ENCODE measurements at places on chromosomes 11 and 22. TPM values are rescaled to one million over a fixed set of nuclear protein-coding genes. Genes with fewer than 3 reads are reported as not detected.

The ZNRD2 gene
- total RNA-seq: 37.9 TPM

DNA sequence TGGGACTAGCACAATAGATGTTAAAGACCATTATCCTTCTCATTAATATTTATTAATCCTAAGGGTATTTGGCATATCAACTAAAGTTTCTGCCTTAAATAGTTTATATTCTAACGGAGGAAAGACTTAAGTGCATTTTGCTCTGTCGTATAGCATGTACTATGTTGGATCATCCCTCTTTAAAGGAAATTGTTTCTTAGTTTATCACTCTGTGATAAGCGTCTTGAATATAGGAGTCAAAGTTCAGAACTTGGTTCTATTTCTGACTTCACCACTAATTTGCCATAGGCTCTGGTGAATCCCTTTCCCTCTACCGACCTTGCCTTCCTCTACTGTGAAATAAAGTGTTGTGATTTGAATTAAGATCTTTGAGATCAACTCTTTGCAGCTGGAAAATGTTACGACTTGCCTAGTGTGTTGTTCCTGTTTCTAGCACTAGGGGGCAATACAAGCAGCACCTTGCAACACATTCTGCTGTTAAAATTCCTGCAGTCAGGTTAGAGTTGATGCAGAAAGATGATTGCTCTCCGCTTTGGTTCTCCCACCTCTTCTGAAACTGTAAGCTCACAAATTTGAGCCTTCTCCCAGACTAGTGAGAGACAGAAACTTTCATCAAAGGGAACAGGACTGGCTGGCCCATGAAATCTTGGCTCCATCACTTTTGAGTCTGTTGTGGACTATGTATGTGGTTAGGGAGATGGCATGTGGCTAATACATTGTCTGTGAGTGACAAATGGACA is 27.8 kb upstream of the ZNRF3 start:
- no peaks in the 10 kb centered on the region for H3K4me1 ChIP-seq
- no peak overlapping the region for H3K4me3 ChIP-seq
- H3K36me3 ChIP-seq: no peaks in the 10 kb centered on the region
- no peaks in the 10 kb centered on the region for H3K27me3 ChIP-seq
- no peak overlapping the region for H3K27ac ChIP-seq

DNA sequence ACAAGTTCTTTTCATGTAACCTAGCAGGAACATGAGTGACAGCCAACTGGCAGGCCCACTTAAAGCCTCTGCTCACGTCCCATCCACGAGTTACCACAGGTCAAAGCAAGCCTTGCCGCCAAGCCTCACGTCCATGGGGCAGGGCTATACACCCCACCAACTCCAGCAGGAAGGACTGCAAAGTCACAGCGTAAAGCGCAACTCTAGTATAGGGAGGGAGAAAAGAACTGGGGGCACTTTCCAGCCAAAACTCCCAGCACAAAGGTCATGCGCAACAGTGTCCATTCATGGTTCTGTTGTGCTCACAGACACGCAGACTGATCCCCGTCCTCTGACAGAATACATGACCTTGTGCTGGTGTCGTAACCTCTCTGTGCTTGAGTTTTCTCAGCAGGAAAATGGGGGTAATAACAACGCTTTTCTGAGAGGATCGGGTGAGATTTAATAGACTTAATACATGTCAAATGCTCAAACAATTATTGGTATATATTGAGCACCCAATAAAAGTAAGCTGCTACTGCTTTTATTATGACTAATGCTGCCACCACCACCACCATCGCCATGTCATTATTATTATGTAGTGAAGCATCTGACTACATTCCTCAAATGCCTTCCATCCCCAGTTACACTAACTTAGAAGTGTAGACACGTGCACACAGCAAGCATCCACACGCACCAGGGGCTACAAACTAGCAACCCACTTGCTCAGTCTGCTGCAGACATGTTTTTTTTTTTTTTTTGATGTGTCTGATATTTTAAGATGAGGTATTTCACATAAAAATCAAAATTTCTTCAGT is 104.4 kb upstream of the PARVA start:
- H3K27ac ChIP-seq: no peak overlapping the region
- DNase-seq: no peak
- peaks cover 10% of the 10 kb centered on the region for H3K27me3 ChIP-seq

DNA sequence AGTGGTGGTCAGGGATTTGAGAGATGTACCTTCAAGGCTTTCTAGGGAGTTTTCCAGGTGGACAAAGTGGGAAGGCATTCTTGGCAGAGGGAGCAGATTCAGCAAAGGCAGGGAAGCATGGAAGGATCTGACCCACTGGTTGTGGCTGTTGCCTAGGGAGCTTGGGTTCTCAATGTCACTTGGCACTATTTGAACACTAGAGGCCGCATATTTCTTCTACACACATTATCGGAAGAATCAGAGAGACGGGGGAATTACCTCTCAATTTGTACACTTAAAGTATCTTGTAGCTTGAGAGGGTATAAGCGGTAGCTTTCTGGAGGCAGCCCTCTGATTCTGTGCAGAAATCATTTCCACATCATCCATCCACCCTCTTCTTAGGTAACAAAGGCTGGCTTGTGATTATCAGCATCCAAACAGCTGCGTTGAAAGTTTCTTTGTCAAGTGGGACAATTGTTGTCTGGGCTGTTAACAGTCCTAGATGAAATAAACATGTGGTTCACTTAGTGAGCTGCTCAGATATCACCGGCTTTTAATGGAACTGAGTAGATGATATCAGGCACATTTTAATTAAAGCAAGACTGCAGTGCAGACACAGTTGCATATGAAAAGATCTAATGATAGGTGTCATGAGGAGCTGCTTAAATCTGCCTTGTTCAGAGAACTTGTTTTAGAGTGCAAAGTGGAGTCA is 2.6 kb downstream of the NELL1 start:
- no peaks in the 10 kb centered on the region for H3K36me3 ChIP-seq
- H3K4me3 ChIP-seq: no peak overlapping the region
- peaks cover 12% of the 10 kb centered on the region for H3K4me1 ChIP-seq
- H3K27me3 ChIP-seq: peaks cover 32% of the 10 kb centered on the region

DNA sequence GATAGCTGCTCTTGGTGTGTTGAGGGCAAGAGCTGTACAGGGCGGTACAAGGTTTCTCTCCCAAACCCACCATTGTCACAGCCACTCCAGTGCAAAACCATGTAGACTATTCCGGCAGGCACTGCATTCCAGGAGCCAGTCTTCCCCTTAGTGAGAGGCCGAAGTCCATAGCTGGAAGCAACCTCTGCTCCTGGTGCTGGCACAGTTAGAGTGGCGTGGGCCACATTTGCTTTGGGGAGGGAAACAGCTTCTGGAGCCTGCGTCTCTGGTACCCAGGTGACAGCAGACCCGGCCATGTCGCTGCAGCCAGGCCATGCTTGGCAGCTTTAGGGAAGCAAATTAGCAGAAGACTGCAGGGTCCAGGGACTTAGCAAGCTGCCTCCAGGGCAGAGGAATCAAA is 788.0 kb downstream of the BRD1 start:
- no peak for DNase-seq
- peaks cover 10% of the 10 kb centered on the region for H3K27me3 ChIP-seq
- H3K27ac ChIP-seq: no peak overlapping the region
- H3K4me3 ChIP-seq: no peak overlapping the region
- no peaks in the 10 kb centered on the region for H3K4me1 ChIP-seq

DNA sequence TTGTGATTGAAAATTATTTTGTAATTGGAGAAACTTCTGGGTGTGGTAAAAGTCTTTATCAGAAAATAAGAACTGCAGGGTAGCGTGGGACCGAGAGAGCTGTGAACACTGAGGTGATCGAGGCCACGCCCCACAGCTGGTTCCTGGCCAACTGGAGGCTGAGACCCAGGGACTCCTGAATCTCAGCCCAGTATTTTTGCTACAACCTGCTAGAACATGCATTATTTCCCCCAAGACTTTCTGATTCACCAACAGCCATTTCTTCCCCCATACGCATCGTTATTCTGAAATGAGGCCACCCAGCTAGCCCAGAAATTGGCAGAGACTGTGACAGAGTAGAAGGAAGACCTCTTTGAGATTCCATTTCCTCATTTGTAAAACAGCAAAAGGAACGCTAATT is 3.4 kb upstream of the FGF19 start:
- peaks cover 7% of the 10 kb centered on the region for H3K27me3 ChIP-seq
- DNase-seq: no peak
- peaks cover 5% of the 10 kb centered on the region for H3K4me1 ChIP-seq

DNA sequence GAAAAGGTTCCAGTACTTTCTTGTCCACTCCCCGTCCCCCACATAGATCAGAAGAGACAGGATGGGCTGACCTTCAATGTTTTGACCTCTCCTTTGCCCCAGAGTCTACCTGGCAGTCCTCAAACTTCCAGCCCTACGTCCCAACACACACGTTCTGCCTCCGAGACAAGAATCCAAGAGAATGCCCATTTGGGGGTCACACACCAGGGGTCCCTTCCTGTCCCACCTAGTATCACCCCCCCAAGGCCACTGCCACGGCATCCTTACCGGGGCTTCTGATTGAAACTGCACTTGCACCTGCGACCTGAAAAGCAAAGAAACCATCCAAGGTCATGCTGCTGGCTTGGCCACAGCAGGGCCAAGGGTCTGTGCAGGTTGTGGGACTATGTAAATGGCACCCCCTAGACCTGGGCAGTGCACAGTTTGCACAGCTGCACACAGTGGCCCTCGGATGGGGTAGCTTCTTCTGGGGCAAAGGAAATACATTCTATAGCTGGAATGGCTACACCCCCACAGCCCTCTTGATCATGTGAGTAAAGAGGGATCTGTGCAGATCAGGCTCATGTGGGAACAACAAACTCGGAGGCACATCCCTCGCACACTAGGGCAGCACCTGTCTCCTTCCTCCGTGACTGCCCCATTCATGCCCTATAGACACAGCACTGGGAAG is 16.5 kb upstream of the FXYD2 start:
- no peaks in the 10 kb centered on the region for H3K27me3 ChIP-seq
- no peak for DNase-seq
- H3K4me3 ChIP-seq: no peak overlapping the region
- no peak overlapping the region for H3K27ac ChIP-seq
- no peaks in the 10 kb centered on the region for H3K36me3 ChIP-seq

DNA sequence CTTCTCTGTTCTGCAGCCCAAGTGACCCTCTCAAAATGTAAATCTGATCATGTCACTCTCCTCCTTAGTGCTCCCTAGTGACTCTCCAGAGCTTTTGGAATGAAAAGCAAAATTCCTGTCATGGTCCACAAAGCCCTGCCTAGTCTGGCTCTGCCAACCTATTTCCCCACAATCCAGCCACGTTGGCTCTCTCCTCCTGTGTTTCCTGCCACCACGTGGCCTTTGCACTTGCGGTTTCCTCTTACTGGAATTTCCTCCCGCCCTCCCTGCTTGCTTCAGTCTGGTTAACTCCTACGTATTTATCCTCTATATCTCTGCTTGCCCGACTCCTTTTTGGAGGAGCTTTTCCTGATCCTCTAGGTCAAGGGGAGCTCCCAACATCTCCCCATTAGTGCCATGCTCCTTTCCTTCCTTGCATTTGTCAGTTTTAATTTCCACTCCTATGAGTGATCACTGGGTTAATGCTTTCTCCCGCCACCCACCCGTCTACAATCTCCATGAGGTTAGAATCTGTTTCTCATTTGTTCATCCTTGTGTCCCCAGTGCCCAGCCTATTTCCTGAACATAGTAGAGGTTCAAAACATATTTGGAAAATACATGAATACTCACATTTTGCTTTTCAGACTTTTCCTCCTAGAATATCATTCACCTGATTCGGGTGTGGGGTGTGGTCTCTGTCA is 11.5 kb downstream of the NNMT start:
- H3K4me1 ChIP-seq: no peaks in the 10 kb centered on the region
- peaks cover 2% of the 10 kb centered on the region for H3K27me3 ChIP-seq
- no peak overlapping the region for H3K4me3 ChIP-seq
- no peak for DNase-seq
- peaks cover 4% of the 10 kb centered on the region for H3K36me3 ChIP-seq
- no peak overlapping the region for H3K27ac ChIP-seq

Data from glutamatergic neuron (in vitro differentiated cells).